ENCODE measurements at places on chromosomes 5 and 9.

DNA sequence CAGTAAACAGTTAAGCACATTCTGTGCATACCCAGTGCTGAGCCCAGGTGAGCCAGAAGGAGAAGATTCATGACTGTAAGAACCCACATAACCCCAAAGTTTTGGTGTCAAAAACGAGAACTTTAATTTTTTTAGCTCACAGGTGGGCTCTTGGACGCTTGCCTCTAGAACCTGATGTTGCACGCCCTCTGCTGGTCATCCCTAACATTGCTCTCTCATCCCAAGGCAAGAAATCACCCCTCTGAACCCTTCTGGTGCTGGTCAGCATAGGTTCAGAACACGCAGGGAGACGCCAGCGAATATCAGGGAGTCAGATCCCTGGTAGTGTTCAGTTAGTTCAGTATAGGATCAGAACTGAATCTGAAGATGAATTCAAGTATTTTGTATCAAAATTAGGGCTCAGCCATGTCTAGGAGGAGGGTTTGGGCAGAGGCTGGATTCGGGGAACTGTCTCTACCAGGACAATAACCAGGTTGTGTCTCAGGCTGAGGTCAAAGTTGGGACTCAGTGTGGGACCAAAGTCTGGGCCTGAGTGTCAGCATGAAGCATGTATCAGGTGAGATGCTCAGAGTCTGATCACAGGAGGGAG, 4.1 kb upstream of the DNAJB5 start:
- peak; percentile 69 for DNase-seq

DNA sequence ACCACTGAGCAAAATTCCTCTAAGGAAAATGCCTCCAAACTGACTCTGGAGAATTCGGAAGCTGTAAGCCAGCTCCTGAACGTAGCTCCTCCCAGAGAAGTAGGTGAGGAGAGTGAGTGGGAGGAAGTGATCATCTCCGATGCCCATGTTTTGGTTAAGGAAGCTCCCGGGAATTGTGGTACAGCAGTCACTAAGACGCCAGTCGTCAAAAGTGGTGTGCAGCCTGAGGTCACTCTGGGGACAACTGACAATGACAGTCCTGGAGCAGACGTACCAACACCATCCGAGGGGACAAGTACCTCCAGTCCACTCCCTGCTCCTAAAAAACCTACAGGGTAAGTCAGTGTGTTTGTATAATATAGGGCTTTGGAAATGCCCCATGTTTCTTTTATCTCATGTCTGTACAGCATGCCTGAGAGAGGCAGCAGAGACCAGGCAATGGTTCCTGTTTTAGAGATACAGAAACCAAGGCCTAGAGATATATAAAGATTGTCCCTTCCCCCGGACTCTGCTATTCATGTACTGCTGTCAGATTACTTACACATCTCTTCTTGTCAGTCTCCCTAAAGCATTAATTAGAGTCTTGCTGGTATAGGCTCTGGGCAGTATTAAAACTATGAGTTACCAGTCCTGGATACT, 23.9 kb downstream of the HMGXB3 start:
- no peak for DNase-seq

GRCh38 chr5:6674886-6675285, 38.3 kb upstream of the TENT4A start:
- DNase-seq: no peak

DNA sequence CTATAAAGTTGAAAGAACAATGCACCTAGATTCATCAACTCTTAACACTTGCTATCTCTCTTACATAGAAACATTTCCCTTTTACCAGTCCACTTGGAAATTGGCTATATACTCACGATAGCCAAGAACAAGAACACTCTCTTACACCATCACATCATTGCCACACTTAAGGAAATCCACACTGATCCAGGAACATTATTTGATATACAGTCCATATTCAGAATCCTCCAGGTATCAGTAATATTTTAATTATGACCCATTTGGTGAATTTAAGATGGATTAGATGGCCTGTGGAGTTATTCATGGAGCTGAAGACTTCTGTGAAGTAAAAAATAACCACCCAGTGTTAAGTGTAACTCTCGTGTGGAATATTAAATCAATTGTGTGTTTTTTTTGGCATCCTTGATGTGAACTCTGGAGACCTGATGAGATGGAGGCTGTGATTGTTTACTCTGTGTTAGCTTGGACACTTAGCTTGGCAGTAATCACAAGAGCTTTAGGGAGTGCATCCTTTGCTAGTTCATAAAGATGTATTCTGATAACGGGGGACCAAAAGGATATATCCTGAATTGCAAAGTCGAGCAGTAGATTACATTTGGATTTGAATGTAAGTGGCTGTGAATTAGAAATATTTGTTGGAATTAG, 52.0 kb upstream of the ABL1 start:
- no peak for DNase-seq

GRCh38 chr5:56812110-56812509, 3.2 kb upstream of the MAP3K1 start:
- peak; percentile 5 for DNase-seq

DNA sequence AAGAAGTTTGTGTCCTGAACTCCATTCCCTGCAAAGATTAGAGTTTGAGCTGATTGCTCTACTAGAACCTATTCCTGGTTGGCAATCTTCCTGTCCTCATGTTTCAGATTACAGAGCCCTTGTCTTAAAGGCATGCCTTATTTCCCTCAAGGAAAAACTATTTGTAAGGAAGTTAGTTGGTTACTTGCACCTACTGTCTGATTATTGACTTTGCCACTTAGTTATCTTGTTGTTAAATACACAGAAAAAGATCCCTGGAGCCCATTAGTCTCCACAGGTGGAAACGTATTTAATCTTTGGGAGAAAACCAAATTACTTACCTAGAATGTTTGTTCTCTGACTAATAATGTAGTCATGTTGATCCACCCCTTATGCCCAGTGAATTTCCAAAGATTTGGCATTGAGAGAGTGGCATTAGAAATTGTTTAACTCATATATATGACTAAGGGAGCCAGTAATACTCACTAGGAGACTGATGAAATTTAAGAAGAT, 132.3 kb upstream of the ELL2 start:
- no peak for DNase-seq

- no peak for DNase-seq
Measured at GRCh38 chr9:114107286-114108001, 8.4 kb upstream of the KIF12 start.

DNA sequence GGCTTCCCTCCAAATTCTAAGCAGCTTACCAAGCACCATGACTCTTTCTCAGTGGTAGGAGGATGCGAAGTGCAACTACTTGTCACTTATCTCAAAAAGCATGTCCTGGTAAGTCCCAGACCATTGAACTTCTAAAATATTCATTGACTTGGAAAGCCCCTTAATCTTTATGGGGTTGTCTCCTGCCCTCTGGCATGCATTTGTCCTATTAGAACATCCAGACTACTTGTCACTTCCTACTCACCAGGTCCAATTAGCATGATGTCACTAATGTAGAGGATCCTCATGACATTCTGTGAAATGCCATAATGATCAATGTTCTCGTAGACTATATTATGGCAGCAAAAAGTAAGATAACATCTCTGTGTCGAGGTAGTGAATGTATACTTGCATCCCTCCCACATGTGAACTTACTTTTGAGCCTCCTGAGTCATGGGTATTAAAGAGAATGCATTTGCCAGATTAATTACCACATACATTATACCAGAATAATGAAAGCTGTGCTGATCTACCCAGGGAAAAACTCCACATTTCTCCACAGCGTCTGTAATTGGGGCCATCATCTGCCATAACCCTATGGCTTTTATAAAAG, 63.5 kb upstream of the RAD23B start:
- no peak for DNase-seq

All from NCI-H1930 (cell line).